ENCODE measurements at places on chromosomes 11 and 22. TPM values are rescaled to one million over a fixed set of nuclear protein-coding genes. Genes with fewer than 3 reads are reported as not detected.

- no peak for DNase-seq
These were observed 1.6 kb downstream of the KIAA1671 start for GRCh38 chr22:24954114-24954463.

- DNase-seq: no peak
These were observed 634.8 kb downstream of the BRD1 start for GRCh38 chr22:49192857-49193250.

GRCh38 chr22:48741540-48741939 is 1086.1 kb downstream of the BRD1 start:
- no peak for DNase-seq

DNA sequence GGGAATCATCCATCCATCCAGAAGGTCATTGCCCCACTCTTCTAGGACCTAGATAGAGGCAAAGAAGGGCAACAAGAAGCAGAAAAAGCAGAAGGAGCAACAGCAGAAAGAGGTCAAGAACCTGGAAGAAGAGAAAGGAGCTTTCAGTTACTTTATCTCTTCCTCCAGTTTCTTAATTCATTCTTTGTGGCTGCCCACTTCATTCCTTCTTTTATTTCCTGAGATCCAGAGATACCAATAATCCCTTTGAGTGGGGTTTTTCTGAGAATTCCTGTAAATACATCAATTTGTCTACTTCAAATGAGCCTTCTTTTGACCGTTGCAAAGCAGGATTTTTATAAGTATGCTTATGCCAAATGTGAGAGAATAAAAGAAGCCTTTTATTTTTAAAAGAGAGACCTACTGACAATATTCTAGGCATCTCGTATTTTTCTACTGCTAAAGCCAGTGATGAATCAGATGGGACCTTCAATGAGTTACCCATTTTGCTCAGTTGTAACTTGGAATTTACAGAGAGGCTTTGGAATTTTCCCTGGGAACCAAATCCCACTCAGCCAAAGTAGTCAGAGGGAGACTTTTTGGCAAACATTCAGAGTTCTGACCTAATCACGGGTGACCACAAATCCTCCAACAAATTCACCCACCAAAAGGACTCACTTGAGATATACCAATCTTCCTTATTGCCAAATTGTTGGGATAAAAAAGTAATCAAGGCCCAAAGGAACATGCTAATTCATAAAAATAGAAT is 54.9 kb downstream of the ZC3H12C start:
- no peak for DNase-seq

DNA sequence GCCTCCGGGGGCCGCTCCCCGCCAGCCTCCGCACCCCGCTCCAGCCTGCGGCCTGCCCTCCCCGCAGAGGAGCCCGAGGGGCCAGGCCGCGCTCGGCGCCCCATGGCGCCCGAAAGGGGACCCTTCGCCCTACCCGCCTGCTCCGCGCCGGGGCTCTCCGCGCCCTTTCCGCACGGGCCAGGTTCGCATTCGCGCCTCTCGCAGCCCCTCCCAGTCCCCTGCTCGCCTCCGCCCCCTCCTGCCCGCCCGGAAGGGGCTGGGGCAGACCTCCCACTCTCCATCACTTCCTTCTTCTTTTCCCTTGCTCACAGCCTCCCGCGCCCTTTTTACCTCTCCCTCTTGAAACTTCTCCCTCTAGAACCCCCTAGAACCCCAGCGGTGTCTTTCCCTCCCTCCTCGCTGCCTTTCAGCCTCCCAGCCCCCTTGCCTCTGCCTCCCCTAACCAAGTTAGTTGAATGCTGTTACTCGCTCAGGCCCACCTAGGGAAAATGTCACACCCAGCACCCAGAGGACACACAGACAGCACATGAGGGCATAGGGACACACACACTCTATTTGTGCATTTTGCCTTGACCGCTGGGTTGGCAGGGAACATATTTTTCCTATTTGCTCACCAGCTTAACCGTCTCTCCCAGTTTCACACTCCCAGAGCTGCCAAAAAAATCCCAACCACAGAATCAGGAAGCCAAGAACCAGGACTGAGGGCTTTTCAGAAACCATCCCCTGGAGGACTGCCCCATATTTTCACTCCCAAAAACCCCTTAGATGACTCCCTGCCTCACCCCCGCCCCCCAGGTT is at the start of gene SLC43A3:
SLC43A3 (minus strand) TSS at position 193 of the 798 bp plus-strand sequence. CDS start 949 bp downstream, outside the sequence.
- DNase-seq: peak; percentile 84

GRCh38 chr22:32623943-32624342 is 149.3 kb downstream of the FBXO7 start:
- peak; percentile 65 for DNase-seq

DNA sequence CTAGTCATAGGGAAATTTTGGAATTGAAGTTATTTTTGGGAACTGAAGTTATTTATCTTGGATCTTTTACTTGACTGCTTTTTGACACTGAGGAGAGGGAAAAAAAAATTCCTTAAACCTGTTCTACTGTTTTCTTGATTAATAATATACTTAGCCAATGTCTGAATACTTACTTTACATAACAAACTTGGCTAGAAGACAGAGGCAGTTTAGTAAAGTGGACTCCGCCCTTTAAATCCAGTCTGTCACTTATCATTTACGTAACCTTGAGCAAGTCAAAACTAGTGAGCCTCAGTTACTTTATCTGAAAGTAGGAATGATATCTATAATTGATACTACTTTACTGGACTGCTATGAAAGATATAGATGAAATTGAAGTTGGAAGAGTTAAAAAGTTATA is 19.5 kb downstream of the CTSC start:
- no peak for DNase-seq

- DNase-seq: no peak
These were observed 33.1 kb downstream of the EIF3F start for GRCh38 chr11:8020244-8020597.

GRCh38 chr22:17742527-17742902 is 31.8 kb downstream of the BID start:
- DNase-seq: peak; percentile 69

GRCh38 chr22:19889951-19890350 is 35.3 kb upstream of the GNB1L start:
- peak; percentile 20 for DNase-seq

- peak; percentile 49 for DNase-seq
These were observed 27.1 kb downstream of the NXPE2 start for GRCh38 chr11:114705280-114706024.

DNA sequence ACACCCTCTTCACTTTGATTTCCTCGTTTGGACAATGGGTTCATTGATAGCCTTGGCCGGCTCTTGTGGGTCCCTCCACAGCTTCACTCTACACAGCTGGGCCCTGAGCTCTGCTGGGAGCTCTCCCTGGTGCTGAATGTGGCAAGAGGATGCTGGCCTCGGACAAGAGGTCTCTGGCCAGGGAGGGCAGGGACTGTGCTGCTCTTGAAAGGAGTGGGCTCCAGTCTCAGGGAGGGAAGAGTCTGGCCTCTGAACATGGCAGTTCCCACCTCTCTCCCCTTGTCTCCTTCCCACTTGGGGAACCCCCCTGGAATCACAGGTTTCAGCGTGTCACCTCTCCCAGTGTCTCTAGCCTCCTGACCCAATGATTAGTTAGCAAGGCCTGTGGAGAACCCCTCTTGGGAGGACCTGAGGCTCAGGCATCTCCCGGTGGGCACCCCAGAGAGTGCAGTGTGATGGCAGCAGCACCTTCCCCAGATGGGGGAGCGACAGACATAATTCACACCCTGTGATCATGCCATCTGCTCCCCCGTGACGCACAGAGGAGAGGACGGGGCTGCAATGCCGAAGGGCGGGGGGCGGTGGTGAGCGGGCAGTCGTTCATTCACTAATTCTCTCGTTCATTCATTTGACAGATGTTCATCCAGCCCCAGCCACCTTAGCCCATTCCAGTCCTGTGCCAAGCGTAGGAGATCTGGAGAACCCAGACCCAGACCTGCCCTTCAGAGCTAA is 2.8 kb upstream of the CABP7 start:
- DNase-seq: peak; percentile 67

GRCh38 chr11:47979378-47980087 is 826 bp upstream of the PTPRJ start:
- no peak for DNase-seq

DNA sequence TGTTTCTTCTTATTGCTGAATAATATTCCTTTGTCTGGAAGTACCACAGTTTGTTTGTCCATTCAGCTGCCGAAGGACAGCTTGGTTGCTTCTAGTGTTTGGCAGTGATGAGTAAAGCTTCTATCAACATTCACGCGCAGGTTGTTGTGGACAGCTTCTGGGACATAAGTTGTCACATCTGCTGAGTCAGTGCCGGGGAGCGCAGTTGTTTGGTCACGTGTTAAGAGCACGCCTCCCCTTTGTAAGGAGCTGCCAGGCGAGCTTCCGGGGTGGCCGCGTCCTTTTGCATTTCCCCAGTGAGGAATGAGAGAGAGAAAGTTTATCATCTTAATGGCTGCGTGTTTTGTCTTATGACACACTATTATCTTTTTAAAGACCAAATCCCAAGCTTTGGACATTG is 30.3 kb downstream of the SAMM50 start:
- DNase-seq: no peak

DNA sequence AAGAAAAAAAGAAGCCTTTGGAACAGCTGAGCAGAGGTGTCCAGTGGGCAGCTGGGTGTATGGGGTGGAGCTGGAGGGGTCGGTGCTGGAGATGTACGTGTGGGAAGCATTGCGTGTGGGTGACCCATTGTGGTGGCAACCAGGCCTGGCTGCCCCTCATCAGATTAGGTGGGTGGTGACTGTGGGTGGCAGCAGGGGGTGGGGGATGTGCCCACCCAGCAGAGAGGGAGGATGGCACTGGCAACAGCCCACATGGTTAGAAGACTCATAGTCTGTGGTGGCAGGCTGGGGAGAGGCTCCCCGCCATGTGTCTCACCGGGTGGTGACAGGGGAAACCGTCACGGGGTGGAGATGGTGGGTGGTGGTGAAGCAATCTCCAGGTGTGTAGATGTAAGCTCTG is 27.6 kb downstream of the TP53I11 start:
- no peak for DNase-seq

DNA sequence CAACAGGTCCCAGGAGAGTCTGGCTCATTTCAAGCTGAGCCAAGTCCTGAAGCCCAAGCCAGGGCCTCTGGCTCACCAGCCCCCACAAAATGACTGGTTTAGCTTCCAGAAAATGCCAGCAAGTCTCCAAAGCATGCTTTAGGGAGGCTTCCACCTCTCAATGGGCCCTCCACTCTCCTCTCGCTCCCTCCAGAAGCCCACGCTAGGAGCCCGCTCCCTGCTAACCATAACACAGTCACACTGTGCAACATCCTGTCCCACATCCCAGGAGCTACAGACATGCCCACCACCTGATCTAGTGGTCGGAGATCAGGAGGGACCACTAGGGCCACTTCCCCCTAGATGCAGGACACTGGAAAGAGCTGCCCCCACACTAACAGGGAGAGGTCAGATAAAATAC is 6.9 kb downstream of the SULT4A1 start:
- DNase-seq: no peak

DNA sequence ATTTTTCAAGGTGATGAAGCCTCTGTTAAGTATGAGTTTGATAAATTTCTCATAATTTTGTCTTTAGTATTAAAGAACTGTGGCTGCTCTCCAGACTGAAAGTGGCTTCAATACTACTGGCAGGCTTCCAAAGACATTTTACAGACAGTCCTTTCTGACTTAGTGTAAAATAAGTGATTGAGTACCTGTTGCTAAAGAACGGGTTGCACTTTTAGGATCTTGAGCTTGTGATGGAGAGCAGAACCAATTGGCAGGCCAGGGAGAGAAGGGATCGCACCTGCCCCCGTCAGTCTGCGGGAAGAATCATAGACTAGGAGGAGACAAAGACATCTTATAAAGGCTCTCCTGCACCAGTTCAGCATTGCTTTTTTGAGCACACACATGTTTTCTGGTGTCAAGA is 4.4 kb downstream of the NCAM1 start:
- no peak for DNase-seq

DNA sequence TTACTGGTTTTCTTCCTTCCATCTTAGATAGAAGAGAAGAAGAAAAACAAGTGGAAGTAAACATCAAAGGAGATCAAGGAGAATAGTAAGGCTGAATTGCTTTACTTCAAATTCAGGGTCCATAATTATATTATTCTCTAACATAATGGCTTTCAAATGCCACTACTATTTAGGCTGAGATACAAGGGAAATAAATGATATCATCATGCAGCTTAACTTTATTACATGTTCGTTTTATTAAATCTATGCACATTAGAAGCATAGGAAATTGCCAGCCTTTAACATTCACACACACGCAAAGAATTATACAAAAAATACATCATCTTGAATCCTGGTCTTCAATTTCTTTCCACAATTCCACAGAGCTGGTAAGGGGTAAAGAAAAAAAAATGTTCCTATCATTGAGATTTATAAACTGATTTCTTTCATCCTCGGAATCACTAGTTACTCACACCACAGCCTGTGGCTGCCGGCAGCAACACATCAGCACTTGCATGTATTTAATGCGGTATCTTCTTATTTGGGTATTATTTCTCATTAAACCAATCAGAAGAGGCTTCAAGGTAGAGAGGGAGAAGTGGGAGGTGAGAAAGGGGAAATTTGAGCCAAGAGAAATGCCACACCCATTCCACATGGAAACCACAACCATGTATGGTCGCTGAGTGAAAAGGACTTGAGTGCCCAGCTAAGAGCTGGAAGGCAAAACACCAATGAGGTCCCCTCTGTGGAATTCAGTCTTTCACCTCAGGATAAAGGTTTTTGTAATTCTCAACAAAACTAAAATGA is 26.3 kb downstream of the SYTL2 start:
- no peak for DNase-seq

DNA sequence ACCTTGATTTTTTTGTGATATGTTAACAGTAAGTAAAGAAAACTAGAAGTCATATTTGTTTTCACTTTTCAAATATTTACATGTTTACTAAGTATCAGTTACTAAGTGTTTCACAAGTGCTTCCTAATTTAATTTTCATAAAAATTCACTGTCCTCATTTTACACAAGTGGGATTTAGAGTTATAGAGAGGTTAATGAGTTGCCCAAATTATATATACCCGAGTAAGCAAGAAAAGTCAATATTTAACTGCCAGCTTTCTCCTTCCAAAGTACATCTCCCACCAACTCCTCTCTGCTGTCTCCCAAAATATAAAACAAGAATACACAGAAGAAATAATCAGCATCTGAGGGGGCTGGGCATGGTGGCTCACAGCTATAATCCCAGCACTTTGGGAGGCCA is 896.7 kb upstream of the ANO3 start:
- no peak for DNase-seq

The YDJC gene
- 4.9 TPM for total RNA-seq

The CCDC89 gene
- total RNA-seq: 0.30 TPM

The APOA5 gene
- total RNA-seq: not detected

The APOBEC3A gene
- total RNA-seq: 0.82 TPM

The AQP11 gene
- 0.87 TPM for total RNA-seq

The SLC5A4 gene
- not detected for total RNA-seq

The TRIM51 gene
- total RNA-seq: not detected

The ANO5 gene
- 78.5 TPM for total RNA-seq

The OR52N4 gene
- total RNA-seq: not detected

The OR9G1 gene
- not detected for total RNA-seq

Measured in left ventricle myocardium superior (tissue), 1 donor.